Suppressor macrophage (primary cell): ENCODE measurements at places on chromosomes 1 and 21.
A peak's percentile ranks its signal among the peaks of the same experiment; 100 is the strongest.

DNA sequence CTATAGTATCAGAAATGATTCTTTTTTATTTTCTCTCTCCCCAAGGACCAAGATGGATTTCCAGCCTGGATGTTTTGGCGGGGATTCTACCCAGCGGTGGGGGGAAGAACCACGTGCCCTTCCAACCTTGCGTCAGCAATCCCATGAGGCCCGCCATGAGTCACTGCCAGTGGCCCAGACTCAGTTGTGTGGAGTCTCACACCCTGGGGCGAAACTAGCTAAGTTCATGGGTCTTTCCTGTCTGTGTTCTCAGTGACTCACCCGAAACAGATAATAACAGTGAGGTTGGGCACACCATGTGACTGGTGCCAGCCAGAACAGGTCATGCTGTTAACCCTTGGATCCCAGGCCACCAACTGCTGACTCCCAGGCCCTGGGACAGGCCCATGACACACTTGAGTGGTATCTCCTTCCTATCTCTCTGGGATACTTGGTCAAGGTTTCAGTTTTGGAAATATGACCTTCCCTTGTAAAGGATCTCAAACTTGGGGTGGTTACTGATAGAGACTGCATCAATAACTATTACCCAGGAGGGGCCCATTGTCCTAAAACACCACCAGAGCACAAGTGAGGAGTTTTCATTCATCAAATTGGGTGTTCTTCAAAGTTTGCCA lies 98.0 kb upstream of the DUSP10 start:
- peak; percentile 64 for DNase-seq

GRCh38 chr1:31980835-31981455 lies 32.7 kb upstream of the KHDRBS1 start:
- no peak for DNase-seq

DNA sequence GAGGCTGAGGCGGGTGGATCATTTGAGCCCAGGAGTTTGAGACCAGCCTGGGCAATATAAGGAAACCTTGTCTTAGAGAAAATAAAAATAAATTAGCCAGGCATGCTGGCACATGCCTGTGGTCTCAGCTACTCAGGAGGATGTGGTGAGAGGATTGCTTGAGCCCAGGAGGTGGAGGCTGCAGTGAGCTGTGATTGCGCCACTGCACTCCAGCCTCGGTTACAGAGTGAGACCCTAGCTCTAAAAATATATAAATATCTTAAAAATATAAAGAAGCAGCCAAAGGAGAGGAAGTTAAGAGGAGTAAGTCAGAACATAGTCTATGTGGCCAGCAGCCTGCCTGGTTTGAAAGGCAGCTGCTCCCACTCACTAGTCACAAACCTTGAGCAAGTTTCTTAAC lies 4.5 kb upstream of the IL10RB start:
- DNase-seq = peak; percentile 83

- no peak for DNase-seq
These were observed 114.6 kb upstream of the KIAA0040 start for GRCh38 chr1:175307160-175307559.

- no peak for DNase-seq
These were observed 33.3 kb upstream of the CSF1 start for GRCh38 chr1:109877317-109877771.

GRCh38 chr1:160547422-160547821 lies 24.4 kb upstream of the SLAMF6 start:
- peak; percentile 30 for DNase-seq

- DNase-seq = no peak
These were observed 14.2 kb upstream of the KCNE1 start for GRCh38 chr21:34526241-34526617.

- DNase-seq = peak; percentile 92
These were observed at the start of gene RGS1 for GRCh38 chr1:192575499-192576189. Gene RGS1 (plus strand): TSS chr1:192575773. CDS start chr1:192575793, 20 bp downstream.

DNA sequence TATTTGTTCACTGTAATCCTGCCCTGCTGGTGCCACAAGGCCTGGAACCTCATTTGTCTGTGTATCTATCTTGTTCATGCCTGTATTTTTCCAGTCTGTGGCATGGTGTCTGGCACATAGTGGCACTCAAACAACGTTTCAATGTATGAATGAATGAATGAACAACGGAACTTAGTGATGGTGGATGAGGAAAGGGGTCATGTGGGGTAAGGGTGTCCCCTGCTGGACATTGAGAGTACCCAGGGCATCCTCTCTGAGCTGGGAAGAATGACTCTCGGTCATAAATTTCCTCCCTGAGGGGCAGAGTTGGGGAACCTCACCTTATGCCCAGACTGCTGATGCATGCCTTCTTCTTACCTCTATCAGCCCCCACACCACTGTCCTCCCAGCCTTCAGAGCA lies 18.9 kb upstream of the ZNF683 start:
- peak; percentile 55 for DNase-seq

GRCh38 chr1:53963460-53963859 lies 17.3 kb downstream of the LRRC42 start:
- DNase-seq = no peak

DNA sequence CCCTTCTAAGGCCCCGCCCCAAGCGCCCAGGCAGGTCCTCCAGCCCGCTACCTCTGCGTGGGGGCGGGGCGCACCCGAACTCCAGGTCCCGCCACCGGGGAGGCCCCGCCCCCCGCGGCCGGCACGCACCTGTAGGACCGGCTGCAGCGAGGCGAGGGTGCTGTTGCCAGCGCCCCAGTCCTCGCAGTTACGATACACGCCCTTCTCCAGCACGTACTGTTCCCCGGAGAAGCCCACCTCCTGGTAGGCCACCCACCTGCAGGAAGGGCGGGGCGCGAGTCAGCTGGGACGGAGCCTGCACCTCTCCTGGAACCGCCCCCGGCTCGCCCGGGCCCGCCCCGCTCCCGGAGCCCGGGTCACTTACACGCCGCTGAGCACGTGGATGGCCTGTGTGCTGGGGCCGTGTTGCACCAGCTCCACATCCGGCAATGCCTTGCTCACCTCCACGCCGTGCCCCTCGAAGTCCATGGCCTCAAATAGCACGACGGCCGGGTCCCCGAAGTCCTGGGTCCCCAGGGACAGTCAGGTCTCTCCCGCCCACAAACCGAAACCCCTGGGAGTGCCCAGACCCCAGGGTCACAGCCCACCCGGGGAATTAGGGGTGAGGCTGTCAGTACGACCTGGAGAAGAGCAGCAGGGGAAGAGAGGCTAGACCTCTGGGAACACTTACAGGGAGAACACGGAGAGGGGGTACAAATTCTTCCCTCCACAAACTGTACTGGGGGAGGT lies 17.3 kb downstream of the CRYBG2 start:
- DNase-seq = no peak

DNA sequence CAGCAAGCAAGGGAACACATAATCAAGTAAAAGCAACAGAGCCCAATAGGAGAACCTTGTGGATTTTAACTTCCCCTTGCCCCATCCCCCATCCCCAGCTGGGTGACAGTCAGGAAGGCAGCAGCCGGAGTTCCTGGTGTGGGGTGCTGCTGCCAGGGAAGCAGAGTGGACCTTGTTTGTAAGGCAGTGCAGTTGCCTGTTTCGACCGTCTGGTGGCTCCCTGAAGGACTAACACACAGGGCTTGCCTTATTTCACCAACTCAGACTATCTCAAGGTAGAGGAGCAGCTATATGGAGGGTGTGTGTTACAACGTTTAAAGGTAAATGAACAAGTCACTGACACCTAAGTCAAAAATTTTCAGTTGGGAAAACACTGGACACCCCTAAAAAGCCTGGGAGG lies 6.6 kb downstream of the KRTAP10-8 start:
- DNase-seq = peak; percentile 46

- DNase-seq = no peak
These were observed 52.5 kb downstream of the RASAL2 start for GRCh38 chr1:178146436-178146835.

- peak; percentile 46 for DNase-seq
These were observed 63.2 kb downstream of the IER5 start for GRCh38 chr1:181151378-181152326.

- DNase-seq = peak; percentile 63
These were observed 333.3 kb upstream of the ZRANB2 start for GRCh38 chr1:71414179-71414578.

DNA sequence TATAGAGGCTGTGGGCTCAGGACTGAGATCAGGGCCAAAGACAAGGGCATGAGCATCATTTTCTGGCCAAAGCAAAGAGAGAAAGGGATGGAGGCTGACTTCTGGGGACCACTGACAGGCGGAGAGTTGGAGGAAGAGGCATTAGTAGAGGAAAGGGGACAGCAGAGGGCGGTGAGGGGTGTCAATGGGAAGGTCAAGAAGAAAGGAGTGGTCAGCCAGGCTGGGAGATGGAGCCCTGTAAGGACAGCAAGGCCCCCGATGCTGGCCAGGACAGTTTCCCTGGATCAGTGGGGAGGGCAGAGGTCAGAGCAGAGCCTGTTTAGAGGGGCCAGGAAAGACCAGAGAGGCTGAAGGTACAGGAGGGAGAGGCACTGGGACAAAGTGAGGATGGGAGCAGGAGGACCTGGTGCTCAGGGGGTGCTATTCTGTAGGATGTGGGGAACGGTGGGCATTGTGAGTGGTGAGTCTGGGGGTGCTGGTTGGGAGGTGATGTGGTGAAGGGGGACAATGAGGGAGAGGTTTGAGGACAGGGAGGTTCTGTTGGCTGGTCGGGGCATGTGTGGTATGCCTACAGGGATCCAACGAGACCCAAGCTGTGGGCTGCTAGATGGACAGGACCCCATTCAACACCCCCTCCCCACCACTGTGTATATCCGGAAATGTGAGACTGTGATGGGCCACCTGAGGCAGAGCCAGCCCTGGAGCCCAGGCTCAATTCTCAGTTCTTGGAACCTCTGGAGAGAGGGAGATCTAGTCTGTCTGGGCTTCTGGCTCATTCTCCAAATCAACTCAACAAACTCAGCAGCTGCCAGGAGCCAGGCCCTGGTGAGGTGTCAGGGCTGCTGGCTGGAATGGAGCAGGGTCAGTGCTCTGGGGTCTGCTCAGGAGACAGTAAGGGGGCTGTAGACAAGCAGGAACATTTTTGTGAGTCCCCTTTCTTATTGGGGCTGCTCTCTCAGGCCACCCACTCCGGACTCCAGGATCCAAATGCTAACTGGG lies 1.4 kb upstream of the FAM151A start:
- DNase-seq = no peak

DNA sequence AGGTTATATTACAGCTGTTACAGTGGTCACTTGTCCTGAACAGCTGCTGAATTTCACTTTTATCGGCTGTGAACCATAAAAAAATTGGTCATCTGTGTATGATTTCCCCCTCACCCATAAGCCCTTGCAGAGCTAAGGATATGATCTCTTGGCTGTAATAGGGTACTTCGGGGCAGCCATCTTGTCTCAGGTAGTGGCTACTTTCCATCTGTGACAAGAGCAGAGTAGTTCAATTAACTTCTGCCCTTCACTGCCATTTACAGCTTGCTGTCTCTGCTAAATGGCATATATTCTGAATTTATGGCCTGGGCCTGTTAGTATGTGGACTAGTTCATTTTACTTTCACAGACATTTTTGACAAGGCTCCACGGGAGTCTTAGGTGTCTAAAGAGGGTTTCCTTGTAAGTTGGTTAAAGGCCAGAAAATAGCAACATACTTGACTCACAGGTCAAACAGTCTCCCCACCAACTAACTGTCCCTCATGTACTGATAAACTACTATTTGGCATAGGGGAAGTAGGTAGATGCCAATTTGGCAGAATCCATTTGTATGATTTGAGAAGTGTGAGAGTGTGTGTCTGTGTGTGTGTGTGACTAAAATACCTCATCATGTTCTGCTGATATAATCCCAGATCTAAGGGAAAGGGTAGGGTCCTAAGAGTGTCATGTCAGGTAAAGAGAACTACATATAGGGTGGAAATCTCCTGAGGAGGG lies 151.6 kb downstream of the KCTD3 start:
- DNase-seq = no peak

- no peak for DNase-seq
These were observed 39.5 kb upstream of the DIPK1A start for GRCh38 chr1:93000751-93001175.

DNA sequence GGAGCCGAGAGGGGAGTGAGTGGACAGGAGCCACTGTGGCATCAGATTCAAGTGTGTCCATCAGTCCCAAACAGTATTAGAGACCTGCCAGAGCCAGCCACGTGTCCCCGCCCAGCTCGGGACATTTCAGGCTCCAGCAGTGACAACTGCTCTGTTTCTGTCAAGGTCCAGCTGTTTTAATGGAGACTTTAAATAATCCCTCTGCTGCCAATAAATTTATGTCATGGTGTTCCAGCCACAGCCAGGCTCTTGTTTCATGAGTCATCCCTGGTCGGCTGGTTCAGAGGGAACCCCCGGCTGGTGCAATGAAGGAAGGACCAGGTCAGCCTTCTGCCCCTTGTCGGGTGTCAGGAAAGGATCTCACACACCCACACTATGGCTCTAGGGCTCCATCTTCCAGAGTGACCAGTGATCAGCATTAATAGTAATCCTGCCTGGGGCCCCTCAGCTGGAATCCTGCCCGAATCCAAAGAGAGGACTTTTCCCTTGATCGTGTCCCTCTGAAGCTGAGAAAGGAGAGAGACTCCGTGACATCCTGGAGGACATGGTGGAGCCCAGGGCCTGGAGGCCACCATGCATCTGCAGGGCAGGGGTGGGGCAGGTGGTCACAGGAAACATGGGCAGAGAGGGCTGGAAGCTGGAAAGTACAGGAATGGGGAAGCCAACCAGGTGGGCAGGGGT lies 197.3 kb downstream of the MATN1 start:
- DNase-seq = peak; percentile 32

- DNase-seq = peak; percentile 38
These were observed 23.6 kb downstream of the SLC37A1 start for GRCh38 chr21:42537106-42537742.

DNA sequence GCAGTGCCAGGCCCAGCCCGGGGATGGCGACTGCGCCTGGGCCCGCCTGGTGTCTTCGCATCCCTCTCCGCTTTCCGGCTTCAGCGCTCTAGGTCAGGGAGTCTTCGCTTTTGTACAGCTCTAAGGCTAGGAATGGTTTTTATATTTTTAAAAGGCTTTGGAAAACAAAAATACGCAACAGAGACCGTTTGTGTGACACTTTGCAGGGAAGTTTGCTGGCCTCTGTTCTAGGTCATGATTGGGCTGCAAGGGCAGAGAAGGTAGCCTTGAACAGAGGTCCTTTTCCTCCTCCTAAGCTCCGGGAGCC lies 719 bp downstream of the SOD1 start:
- DNase-seq = no peak

- DNase-seq = no peak
These were observed 13.3 kb upstream of the TRAF3IP3 start for GRCh38 chr1:209742409-209743144.

- no peak for DNase-seq
These were observed 283.5 kb upstream of the ADAMTS5 start for GRCh38 chr21:27250366-27250765.
